ENCODE measurements at places on chromosomes 5 and 9. TPM values are rescaled to one million over a fixed set of nuclear protein-coding genes. Genes with fewer than 3 reads are reported as not detected.

- no peak for ATAC-seq
These were observed 17.1 kb downstream of the IL12B start for GRCh38 chr5:159313197-159313596.

DNA sequence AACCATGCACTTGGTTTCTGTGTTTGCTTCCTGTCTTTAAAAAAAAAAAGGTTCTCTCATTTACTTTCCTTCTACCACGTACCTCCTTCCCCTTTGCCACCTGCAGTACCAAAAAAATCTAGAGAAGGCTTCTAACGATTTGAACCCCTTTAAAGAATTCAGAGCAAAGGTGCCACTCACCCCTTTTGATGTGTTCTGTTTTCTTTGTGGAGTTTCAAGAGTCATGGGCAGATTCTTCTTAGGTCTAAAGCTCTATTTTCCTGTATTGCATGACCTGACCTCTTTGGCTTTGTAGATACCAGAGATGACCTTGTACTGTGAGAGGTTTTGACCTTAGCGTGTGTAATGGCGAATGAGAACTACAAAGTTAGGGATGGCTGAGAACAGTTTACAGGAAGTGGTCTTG is 29.0 kb downstream of the TXNDC8 start:
- ATAC-seq: no peak

- no peak for ATAC-seq
These were observed 36.3 kb downstream of the ADAMTS19 start for GRCh38 chr5:129496421-129496820.

GRCh38 chr5:85576666-85577065 is 1041.1 kb upstream of the COX7C start:
- no peak for ATAC-seq

Gene FCN1
- total RNA-seq: 0.12 TPM

DNA sequence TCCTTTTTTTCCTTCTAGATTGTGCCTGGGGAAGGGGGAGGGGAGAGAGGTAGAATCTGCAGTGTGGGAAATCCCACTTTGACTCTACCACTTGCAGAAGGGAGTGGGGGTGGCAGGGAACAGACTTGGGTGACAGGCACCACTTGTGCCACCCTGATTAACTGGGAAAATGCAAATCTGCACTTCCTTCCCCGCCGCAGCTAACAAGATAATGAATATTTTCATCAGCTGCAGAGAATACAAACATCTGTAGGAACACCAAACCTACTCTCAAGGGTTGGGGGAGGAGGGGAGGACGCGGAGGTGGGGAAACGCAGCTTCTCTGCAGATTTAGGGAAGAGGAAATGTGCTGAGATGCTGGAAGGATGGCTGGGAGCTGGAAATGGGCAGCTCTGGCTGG is 73.5 kb downstream of the TRIM32 start:
- no peak for ATAC-seq

GRCh38 chr9:97852399-97853055 is 499 bp upstream of the FOXE1 start:
- peak; percentile 7 for ATAC-seq

Gene CHSY3
- 0.28 TPM for total RNA-seq

Gene HMHB1
- not detected for total RNA-seq

Gene ZFP2
- 0.08 TPM for total RNA-seq

DNA sequence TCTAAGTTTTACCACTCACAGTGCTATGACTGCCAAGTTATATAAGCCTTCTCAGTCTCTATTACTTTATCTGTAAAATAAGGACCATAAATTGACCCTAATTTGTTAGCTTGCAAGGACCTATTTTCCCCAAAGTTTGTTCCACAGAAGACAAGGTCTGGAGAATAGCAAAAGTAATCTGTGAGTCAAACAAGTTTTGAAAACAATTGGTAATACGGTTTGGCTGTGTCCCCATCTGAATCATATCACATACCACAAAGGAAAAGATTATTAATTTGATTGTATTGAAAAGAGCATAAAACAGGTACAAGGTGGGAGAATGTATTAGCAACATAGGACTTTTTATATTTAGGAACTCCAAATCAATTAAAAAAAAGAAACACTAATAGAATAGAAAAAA is 124.0 kb upstream of the TARS1 start:
- no peak for ATAC-seq

GRCh38 chr9:132698989-132699388 is 28.7 kb downstream of the GTF3C4 start:
- no peak for ATAC-seq

DNA sequence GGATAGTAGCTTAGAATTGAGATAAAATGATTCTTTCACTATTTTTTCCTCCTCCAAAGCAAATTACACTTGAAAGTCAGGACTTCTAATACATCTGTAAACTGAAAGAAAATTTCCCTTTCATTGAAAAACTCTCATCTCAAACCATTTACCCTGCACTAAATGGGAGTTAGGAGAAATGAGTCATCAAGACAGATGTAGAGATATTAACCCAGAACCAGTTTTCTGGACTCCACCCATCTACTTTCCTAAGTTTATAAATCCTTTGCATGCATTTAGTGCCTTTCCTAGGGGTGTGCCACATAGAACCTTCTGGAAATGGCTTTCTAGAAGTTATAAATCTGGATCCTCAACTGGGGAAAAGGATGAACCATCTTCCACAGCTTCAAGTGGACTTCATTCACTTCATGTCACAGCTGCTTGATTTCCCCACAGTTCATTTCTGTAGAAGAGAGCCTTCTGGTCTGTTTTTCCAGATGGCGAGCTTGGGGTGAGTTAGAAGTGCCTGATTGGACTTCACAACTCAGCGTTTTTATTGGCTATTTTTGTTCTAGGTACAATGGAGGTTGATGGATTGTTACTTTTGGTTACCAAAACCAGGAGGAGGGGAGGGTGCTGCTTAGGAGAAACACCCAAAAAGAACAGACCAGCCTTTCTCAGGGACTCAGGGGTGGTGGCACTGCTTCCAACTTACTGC is 72.5 kb upstream of the GPR151 start:
- ATAC-seq: peak; percentile 58

DNA sequence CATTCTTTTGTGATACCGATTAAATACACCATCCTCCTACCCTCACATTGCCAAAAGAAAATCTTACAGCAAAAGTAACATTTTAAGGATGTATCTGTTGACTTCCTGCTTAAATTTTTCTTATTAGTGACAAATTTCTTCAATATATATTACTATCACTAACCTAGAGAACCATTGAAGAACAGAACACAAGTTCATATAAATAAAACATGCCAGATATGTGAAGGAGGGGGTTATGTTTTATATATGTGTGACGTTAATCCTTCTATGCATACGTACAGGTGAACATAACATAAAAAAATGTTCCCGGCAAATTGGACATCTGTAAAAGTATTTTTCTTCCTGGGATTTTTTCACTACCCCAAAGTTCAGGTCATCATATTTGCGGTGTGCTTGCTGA is at the start of gene OR13F1:
TSS of gene OR13F1 (plus strand) at position 301 of the 400 bp plus-strand sequence. CDS start at position 301, 0 bp downstream.
- no peak for ATAC-seq

GRCh38 chr5:139453683-139454567 is 8.6 kb downstream of the ECSCR start:
- ATAC-seq: no peak

Gene C5
- total RNA-seq: 3.1 TPM

DNA sequence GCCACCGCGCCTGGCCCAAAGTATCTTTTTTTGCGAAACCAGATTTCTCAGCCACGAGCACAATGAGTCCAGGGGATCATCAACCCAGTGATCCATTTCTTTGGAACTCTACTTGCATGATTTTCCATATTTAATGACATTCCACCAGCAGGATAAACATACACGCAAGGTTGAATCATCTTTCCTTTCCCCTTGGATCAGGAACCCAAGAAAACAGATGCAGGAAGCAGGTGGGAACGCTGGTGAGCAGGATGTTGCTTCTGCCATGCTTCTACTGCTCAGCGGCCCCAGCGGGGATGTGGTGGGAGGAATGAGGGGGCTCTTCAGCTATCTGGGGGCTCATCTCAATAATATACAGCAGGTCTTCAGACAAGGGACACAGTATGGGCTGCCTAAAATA is 118.2 kb downstream of the SEC61B start:
- no peak for ATAC-seq

Gene SPAAR
- 0.16 TPM for total RNA-seq

Gene CDH10
- total RNA-seq: not detected

DNA sequence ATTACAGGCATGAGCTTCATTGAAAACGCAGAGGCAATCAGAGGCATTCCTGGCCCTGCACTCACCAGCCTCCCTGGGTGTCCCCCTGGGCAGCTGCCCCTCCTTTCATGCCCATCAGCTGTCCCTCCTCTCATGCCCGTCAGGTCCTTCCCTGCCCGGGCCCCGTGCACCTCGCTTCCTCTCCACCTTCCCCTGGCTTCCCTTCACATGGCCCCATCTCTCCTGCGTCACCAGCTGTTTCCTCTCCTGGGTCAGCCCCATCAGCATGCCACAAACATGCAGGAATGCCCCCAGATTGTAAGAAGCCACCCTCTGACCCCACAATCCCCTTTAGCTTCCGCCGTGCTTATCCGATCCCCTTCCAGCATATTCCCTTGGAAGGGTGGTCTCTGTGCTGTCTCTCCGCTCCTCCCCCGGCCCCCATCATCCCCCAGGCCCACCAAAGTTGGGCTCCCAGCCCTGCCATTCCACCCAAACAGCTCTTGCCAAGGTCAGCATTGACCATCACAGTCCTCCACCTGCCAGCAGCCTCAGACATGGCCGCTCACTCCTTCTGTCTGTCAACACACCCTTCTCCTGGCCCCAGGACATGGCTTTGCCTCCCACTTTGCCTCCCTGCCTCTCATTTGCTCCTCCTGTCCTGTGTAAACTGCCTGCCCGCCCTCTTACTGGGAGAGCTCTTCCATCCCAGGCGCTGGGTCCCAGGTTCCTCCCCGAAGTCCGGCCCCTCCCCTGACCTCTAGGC is 98.6 kb upstream of the IER5L start:
- no peak for ATAC-seq

DNA sequence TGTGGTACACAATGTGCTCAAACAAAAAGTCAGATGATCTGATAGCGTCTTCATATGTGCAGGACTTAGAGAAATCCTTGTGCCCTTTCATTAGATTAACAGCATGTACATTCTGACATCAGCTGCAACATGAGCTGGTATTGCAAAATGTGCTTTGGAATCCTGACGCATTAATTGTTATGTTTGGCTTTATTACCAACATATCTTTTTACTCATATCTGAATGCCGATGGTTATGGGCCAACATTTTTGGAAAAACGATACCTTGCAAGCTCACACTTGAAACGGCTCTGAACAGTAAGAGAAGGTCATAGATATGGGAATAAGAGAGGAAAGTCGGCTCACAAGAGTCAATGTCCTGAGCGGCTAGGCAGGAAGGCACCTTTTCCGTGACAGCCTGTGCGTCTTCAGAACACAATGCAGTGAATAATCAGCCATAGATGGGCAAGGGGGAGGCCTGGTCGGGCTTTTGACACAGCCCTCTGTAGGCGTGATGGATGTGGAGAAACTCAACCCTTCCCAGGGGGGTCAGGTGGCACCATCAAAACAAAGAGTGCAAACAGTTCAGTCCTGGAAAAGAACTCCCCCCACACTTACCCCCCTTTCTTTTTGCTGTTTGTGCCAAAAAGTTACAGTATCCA is 36.4 kb upstream of the GAS1 start:
- peak; percentile 50 for ATAC-seq

GRCh38 chr9:111050819-111051218 is 12.5 kb upstream of the LPAR1 start:
- ATAC-seq: no peak

DNA sequence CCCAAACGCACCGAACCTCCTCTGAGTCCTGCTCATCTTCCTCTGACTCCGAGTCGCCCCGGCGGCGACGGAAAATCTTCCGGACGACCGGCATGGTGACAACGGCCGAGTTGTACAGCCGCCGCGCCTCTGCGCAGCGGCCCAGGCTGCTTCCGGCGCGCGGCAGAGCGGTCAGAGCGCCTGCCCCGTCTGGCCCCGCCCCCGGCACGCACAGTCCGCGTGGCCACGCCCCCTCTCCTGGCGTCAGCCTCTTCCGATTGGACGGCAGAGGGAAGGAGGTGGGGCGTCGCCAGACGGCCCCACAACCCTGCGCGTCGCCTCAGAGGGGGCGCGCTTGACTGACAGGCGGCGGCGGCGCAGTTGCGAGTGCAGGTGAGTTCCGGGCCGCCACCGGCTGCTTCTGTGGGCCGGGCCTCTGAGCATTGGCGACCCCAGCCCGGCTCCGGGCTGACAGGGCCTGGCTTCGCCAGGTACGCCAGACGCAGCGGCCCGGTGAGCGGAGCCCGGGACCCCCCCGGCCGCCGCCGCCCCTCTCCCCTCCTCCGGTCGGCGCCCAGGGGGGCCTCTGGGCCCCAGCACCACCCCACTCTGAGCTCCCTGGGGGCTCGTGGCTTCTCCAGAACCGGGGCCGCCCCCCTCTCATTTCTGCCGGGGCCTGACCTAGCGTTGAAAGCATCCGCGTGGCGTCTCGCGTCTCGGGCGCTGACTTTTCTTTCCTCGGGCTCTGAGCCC is at the start of the genes C9orf78 and USP20:
TSS of gene C9orf78 (minus strand) at position 148 of the 732 bp plus-strand sequence. CDS start at position 94, 54 bp downstream.
TSS of gene USP20 (plus strand) at position 331 of the 732 bp plus-strand sequence. CDS start 17,098 bp downstream, outside the sequence.
- ATAC-seq: peak; percentile 100

Gene ZDHHC11
- 11.2 TPM for total RNA-seq

GRCh38 chr5:54002779-54003178 is 307.6 kb downstream of the ARL15 start:
- ATAC-seq: no peak

DNA sequence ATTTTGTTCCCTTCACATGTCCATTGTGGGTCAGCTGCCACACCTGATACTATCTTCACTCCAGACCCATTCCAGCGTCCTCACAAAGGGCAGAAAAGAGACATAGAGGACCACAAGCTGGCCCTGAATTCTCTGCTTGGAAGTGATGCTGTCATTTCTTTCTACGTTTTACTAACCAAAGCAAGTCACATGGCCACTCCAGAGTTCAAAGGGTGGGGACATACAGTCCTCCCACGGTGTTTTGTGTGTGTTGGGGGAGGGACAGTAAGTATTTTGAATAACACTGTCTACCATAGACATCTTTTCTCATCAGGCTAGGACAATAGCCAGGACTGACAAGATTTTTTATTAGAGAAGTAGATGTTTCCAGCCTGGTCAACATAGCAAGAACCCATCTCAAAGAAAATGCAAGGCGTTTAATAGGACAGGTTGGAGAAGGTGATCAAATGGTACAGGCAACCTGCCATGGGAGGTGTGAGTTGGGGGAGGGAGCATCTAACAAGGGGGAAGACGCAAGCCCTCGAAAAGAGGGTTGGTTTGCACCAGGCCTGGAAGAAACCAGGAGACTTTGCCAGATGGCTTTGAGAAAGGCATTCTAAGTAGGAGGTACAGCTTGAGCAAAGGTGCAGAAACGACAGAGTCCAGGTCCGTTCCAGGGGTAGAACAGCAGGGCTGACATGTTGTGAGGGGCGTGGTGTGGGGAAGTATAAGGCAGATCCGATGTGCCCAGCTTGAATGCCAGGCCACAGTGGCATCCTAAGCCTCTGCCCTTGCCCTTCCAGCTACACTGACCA is 11.3 kb upstream of the GLIPR2 start:
- no peak for ATAC-seq
